Natural killer cell (primary cell): ENCODE measurements at places on chromosomes 5 and 9. TPM values are rescaled to one million over a fixed set of nuclear protein-coding genes. Genes with fewer than 3 reads are reported as not detected.

DNA sequence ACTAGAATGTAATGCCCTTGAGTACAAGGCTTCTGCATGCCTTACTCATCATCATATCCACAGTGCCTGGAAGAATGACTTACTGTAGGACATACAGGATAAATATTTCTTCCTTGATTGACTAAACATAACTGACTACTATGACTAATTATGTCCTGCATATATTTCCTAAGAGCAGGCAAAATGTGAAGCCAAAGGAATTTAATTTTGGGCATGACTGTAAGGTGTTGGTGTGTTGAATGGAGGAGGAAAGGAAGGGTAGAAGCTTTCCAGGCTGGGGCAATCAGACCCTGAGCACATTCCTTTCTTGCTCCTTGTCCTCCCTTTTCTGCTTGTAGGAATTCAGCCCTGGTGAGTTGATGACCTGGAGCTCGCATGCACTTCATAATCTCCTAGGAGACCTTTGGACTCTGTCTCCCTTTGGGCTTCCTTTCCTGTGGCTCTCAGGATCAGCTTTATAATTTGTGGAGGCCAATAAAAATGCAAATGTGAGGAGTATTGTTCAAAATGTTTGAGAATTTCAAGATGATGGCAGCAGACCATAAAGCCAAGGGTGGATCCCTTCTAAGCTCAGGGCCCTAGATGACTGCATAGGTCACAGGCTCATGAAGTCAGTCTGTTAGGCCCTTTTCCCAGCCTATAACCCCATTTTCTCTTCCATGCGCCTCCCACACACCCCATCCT lies 174.0 kb downstream of the HMHB1 start:
- DNase-seq, result no peak

DNA sequence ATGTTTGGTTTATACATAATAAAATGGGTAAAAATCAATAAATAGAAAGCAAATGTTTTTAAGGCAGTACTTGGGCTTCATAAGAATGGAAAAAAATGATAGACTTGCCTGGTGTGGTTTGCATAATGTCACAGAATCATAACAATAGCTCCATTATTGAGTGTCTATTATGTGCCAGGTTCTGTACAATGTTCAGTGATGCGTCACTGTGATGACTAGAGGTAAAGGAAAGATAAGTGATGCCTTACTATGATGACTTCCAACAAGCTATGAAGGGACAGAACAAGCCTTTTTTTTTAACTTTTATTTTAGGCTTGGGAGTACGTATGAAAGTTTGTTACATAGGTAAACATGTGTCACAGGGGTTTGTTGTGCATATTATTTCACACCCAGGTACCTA lies 128.8 kb downstream of the TMC1 start:
- no peak for DNase-seq

DNA sequence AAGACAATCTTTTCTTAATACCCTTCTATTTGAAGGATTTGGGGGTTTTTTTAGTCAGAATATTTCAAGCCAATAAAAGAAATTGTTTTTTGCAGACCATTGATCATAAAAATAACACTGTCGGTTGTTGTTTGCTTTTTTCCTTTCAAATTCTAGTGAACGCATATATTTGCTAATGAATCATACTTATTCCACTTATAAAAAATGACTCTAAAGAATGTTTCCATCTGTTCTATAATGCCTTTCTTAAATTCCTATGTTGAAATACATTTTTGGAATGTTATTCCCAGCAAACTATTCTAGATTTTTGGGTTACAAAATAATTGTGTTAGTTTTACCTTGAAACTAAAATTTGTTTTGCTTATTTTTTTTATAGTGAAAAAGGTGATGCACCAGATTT lies 32.2 kb downstream of the CWC27 start:
- DNase-seq, result no peak

DNA sequence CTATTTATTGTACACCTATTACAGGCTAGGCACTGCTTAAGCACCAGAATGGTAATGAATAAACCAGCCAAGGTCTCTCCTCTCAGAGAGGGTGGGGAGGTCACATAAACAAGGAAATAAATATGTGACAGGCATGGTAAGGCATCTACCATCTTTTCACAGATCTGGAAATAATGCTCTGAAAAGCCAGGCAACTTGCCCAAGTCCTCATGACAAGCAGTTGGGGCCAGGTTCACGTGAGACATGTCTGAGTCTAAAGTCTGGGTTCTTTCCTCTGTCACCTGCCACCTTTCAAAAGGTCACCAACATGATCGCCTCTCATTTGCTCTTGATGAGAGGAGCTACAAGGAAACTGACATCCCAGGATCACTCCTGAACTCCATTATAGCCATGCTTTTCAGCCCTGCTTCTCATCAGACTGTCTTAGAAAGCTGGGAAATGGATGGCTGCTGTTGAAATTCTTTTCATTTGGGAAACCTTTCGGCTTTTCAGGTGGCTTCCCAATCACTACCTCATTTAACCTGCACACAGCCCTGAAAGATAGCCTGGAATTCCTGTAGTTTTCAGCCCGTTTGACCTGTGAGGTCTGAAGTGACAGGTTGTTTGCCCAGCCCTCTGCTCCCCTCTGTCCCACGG lies 123.1 kb downstream of the CRB2 start:
- no peak for DNase-seq

GRCh38 chr5:171275841-171276544 lies 33.1 kb upstream of the TLX3 start:
- DNase-seq, result no peak

GRCh38 chr5:180390441-180391190 lies 37.5 kb upstream of the GFPT2 start:
- DNase-seq, result no peak

DNA sequence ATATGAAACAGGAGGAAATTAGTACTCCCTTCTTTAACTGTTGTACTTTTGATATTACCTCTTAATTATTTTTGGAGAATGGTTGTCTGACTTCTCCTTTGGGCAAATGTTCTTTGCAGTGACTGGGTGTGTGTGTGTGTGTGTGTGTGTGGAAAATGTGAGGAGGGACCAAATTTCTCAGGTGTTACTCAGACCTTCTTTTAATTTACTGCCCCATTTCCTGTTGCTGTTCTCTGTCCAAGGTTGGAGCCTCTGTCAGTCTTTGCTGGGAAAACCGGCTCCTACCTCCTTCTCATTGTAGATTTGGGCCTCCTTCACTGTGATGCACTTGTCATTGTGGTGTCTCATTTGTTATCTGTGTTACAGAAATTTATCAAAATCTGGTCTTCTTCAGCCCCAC lies 68.4 kb downstream of the PBX3 start:
- DNase-seq, result no peak

GRCh38 chr9:107309271-107309670 lies 26.2 kb downstream of the RAD23B start:
- DNase-seq, result peak; percentile 60

GRCh38 chr5:1540831-1541701 lies 17.3 kb upstream of the LPCAT1 start:
- no peak for DNase-seq

GRCh38 chr9:16625811-16626210 lies 244.7 kb downstream of the BNC2 start:
- DNase-seq, result no peak

DNA sequence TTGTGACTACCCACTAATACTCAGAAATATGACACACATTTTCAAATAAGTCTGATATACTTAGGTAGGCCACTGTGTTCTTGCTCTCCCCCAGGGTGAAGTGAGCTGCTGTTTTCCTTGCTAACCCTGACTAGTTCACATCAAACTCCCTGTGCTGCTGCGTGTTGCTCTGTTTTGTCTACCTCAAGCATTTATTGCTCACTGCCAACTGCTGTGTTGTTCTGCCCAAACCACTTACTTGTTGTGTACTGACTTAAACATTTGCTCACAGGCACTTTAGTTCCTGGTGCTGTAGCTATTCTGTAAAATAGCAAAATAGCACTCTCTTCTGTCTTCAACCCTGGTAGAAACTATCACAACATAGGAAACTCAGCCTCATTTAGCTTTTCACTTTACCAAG lies 255.7 kb downstream of the HCN1 start:
- no peak for DNase-seq

DNA sequence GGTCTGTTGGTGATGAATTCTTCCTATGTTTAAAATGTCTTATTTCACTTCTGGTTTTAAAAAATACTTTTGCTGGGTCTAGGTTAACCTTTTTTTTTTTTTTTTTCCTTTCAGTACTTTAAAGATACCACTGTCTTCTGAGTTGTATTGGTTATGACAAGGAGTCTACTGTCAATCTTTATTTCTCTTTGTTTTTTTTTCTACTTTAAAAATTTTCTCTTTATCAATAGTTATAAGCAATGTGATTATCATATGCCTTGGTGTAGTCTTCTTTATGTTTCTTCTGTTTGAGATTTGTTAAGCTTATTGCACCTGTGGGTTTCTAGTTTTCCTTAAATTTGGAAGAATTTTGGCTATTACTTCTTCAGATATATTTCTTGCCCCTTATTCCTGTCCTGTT lies 125.6 kb upstream of the SPRY4 start:
- no peak for DNase-seq

- no peak for DNase-seq
These were observed 58.5 kb downstream of the PDE6A start for GRCh38 chr5:149886060-149886459.

- DNase-seq, result no peak
These were observed 19.1 kb downstream of the TNFSF8 start for GRCh38 chr9:114911167-114911821.

GRCh38 chr9:20562051-20562450 lies 60.2 kb downstream of the MLLT3 start:
- DNase-seq, result no peak

- DNase-seq, result peak; percentile 67
These were observed 54.0 kb downstream of the CCDC171 start for GRCh38 chr9:15606643-15607472.

DNA sequence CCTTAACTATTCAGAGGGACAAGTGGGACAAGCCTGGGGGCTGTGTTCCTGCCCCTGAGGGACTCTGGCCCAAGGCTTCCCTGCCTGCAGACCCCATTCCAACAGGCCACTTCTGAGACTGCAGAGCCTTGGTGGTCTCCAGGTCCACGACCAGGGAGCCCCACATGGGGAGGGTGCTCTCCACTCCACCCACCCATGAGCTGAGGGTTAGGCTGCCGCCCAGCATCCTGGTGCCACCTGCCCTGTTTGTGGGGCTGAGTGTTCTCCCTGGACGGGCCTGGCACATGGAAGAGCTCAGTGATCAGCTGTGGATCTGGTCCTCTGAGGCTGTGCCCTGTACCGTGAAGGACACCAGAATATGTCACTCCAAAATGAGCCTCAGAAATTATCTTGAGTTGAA lies 2.5 kb upstream of the ABO start:
- no peak for DNase-seq

DNA sequence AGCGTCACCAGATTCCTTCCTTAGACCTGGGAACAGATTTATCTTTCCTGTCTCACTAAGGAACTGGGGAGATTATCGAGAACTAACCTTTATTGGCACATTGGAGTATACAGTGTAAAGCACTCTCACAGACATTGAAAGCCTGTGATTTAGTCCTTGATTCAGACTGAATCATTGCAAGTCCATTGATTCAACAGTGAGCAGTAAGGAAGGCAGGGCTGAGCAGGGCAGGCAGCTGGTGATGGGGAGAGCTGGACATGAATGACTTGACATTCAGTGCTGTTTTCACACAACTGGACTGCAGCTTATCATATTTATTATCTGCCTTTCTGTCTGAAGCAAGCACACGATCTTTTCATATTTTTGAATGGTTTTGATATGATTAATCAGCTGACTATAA lies 16.2 kb downstream of the ISOC1 start:
- DNase-seq, result no peak

DNA sequence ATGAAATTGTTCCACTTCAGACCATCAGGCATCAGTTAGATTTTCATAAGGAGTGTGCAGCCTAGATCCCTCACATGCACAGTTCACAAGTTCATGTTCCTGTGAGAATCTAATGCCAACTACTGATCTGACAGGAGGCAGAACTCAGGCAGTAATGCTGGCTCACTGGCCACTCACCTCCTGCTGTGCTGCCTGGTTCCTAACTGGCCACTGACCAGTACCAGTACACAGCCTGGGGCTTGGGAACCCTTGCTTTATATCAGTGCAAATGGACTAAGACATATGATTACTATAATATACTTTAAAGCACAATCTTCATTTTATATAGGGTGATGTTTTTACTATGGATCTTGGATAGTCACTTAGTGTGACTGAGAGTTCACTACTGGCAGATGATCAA lies 259.2 kb downstream of the SLCO4C1 start:
- no peak for DNase-seq

- DNase-seq, result peak; percentile 64
These were observed 63.9 kb downstream of the C9orf152 start for GRCh38 chr9:110143950-110144545.

DNA sequence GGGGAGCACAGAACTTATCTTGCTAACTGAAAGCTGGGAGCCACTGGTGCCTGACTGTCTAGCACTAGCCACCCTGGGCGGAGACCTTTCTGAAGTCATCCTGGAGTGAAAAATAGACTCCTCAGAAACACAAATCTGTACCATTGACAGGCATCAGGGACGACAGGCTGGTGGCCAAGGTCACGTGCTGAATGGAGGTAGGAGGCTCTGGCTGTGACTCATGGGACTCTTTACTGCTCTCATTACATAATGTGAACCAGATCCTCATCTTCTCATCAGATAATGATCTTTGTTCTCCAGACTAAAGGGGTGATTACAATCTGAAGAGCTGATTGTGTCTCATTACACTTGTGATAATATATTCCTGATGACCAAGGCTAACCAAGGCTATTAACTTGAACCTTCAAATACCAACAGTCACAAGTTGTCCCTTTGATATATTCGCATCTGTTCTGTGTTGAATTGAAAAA lies 91.8 kb downstream of the SEMA5A start:
- no peak for DNase-seq

DNA sequence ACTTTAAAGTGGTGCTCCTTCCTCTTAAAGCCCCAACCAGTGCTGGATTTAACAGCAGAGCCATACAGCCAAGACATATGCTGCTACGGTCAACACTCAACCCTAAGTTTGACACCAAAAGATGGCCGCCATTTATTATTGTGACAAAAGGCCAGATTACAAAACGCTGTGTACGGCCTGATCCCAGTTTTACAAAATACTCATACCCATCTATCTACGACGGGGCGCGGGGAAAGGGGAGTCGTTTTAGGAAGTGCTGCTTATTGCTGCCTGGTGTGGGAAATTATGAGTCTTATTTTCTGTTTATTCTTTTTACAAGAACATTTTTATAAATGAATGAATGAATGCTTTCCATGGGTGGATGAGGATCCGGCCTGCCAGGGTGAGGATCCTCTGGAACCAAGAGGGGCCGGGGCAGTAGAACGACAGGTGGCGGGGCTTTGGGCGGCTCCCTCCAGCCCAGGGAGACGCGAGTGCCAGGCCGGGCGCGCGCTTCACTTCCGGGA lies 457 bp upstream of the IDNK start:
- no peak for DNase-seq

Gene TSPAN17
- 29.4 TPM for total RNA-seq

Gene TXNDC8
- total RNA-seq, result not detected

Gene ZNF354C
- total RNA-seq, result 4.9 TPM

Gene TEK
- not detected for total RNA-seq

Gene SEC16A
- total RNA-seq, result 87.1 TPM

Gene PSD2
- total RNA-seq, result 2.5 TPM

Gene ACER2
- total RNA-seq, result 0.61 TPM

Gene SPINK7
- total RNA-seq, result not detected

Gene KCNV2
- not detected for total RNA-seq

Gene SPARC
- 23.4 TPM for total RNA-seq

Gene CD180
- total RNA-seq, result 1.1 TPM

Gene SPINK1
- total RNA-seq, result not detected
